ENCODE measurements at places on chromosomes 4 and X.
A peak's percentile ranks its signal among the peaks of the same experiment; 100 is the strongest.

DNA sequence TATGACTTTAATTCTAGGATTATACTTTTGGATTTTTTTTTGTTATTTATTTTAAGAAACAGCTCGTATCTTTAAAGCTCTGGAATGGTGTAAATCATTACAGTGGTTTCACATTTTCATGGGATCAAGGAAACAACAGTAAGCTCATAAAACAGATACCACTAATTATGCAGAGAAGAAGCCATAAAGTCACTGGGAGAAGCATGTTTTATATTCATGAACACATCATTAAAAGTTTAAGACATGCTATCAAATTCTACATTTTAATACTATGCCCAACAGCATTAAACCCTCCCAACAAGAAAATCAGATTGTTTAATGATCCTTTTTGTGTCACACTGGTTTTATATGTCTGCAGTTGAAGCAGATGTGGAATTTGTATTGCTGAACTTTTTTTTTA is 149.9 kb downstream of the FBXO8 start:
- DNase-seq = no peak

DNA sequence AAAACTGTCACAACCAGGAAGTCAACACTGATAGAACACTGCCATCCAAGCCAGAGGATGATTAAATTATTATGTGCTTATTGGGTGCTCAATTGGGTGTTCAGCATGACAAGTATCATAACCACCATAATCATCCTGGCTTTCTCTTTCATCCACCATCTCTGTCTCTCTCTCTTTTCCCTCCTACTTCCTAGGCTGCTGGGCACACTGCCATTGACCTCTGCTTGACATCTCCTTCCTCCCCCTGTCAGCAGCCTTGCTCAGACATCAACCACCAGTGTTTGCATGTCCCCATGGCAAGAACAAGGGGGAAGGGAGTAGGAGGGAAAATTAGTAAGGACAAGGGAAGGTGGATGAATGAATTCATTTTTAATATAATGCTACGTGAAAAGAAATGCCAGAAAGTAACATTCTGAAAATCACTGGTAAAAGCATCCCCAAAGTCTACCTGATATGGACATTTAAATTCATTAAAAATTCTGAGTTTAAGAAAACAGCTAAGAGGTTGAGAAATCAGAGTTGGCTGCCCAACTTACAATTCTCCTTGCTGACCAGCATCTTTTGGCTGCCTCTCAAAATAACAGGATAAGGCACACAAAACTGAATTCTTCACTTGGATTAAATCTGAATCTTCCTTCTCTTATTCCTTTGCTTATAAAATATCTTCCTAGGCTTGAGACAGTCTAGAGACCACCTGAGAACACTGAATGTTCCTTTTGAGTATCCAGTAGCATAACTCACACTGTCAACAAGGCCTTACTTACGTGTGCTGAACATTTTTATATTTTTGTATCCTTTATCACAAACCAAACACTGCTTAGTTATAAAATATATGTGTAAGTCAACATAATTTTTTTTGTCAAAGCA is 48.5 kb downstream of the SNCA start:
- no peak for DNase-seq

- DNase-seq = peak; percentile 72
Measured at GRCh38 chr4:10554694-10555093, 97.5 kb upstream of the ZNF518B start.

DNA sequence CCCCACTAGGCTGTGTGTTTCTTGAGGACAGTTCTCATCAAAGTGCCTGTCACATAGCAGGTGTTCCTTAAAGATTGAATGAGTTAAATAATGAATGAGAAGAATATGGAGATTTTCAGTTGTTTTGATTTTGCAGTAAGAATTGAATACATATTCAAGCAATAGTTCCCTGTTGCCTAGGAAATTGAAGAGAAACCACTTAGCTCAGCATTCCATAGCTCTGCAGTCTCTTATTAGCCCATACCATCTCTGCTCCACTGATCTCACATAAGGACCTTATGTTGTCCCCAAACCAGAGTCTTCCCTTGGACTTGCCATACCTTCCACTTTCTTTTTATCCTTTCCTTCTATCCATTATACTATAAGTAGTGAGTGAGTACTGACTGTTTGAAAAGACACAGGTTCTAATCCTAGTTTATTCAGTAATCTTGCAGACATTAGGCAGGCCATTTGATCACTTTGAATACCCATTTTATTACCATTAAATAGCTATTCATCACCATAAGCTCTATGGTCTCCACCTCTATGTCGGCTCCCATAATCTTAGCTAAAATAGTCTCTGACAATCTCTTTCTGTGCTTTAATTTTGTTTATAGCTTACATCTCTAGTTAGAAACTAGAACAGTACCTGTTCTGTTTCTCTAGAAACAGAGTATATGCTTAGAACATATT is 1059.6 kb upstream of the SLIT2 start:
- DNase-seq = no peak

- no peak for DNase-seq
Measured at GRCh38 chrX:39439906-39440798, 638.9 kb downstream of the MID1IP1 start.

DNA sequence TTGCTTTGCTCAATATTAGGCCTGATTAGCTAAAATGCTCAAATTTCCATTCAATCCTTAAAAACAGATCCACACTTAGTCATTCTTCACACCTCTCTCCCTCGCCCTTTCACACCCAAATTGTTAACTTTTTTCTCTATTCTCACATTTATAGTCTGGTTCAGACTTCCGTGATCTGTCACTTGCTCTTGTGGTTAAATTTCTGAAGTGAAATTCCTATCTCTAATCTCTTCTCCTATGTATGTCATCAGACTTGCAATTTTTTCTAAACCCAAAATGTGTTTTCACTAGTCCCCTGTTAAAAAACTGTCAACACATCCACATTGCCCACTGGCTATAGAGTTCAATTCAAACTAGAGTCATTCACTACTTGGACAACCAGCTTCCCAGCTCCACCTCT is 63.2 kb downstream of the SNCA start:
- no peak for DNase-seq

DNA sequence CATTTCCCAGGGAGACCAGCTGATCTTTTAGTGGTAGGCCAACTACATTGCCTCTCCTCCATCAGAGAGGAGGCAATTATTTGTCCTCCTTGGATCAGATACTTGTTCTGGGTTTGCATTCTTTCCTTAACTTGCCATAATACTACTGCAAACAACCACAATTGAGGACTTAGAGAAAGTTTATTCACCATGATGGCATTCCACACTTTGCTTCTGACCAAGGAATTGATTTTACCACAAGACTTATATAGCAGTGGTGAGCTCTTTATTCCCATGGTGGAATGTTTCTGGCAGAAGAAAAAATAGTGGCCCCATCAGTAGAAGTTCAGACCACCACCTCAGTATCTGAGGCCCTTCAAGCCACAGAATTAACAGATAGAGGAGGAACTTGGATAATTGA is 123.9 kb upstream of the PPP3CA start:
- DNase-seq = no peak

GRCh38 chr4:108531461-108531860 is 88.9 kb upstream of the RPL34 start:
- no peak for DNase-seq

DNA sequence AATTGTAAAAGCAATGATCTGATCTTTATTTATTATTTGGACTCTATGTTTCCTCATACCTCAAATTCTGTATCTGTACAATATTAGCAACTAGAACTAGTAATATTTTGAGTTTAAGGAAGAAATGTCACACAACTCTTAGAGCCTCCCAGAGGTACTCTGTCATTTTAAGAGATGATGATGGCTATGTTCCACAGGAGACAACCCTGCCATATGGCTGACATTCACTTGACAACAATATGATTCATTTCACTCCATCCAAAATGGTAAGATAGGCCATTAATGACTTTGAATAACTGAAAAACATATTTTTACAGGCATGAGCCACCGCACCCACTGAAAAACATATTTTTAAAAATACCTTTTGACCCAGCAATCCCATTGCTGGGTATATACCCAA is 190.3 kb downstream of the MAML3 start:
- no peak for DNase-seq

- DNase-seq = no peak
Measured at GRCh38 chrX:118551426-118551825, 55.8 kb downstream of the DOCK11 start.

- DNase-seq = no peak
Measured at GRCh38 chr4:73817341-73817740, 19.1 kb upstream of the CXCL6 start.

DNA sequence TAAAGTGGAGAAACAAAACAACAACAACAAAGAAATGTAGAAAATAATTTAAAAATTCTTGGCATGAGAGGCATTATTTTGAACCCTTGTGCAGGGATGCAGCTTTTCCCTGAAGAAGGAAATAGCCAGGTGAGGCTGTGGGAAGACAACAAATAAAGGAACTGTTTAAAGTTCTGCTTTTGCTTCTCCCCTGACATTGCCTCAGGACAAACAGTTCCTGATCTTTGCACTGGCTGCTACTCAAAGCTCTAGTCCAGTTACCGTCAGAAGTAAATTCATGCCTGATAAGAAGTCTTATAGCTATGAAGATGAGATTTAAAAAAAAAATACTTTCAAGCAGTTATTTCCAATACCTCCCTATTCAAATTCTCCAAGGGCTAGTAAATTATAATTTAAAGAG is 233.8 kb downstream of the IL15 start:
- DNase-seq = no peak

- no peak for DNase-seq
Measured at GRCh38 chrX:118212817-118213183, 96.2 kb upstream of the KLHL13 start.

GRCh38 chr4:158079661-158080060 is 93.2 kb downstream of the GASK1B start:
- no peak for DNase-seq

DNA sequence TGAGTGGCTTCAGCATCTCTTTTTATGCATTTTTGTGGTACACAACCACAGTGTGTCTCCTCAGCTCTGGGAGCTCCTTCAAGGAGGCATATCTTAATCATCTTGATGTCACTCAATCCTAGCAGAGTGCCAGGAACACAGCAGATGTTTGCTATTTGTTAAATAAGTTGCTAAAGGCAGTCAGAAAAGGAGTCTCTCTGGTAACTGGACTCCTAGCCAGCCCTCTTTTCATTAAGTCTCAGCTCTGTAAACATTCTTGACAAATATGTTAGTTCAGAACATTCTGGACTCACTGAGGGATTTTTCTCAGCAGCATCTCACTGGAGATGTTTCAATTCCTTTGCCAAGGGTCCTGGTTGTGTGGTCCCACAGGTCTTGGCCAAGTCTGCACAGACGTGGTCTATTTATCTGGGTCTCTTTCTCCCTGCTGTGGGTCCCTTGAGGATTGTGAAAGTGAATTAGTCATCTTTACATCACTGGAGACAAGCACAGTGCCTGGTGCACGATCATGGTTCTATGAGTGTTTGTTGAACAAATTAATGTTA is 20.3 kb upstream of the FAM9C start:
- DNase-seq = no peak

GRCh38 chr4:30630431-30630830 is 89.7 kb upstream of the PCDH7 start:
- DNase-seq = no peak

DNA sequence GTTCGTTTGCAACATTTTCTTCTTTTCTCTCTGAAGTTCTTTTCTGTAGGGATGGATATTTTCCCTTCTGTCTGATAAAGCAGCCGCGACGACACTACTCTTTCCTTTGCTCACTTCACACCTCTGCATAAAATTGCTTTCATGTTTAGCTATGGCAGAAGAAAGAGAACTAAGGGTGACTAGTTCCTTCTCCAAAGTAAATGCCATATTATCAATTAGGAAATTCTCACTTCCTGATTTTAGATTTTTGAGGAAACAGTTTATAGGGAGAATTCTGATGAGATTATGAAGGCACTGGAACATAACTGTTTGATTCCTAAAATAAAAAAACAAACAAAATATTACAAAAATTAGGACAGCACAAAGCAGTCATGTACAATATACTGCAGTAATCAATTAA is 29.2 kb downstream of the FANCB start:
- DNase-seq = no peak

DNA sequence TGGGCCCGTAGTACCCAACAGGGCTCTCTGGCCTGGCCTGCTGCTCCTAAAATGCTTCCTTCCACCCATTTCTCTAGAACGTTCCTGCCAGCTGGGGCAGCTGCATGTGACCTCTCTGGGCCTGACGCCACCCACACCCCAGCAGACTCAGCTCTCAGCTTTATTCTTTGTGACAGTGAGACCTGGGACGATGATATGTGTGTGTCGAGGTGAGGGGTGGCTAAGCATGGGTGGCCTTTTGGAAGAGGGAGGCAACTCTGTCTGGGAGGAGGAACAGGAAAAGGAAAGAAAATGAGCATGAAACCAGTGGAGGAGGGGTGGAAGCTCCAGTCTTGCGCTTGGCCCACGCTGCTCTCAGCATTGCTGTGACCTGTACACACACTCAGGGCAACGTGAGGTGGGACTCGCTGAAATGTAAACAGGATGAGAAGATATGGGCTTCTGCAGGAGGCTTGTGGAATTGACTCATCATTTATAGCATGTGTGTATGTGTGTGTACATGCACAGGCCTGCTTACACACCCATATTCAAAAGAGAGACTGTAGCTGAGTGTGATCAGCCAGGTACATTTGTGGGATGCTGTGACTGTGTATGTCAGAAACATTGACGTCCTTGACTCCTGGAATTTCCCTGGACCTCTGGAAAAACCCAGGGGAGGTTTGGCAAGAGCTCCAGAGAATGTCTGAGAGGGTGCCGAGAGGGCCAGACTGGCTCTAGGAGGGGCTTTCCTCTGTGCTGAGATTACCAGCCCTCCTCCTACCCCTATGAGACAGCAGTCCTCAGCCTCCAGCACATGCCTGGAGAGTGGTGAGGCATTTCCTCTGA is 137.9 kb downstream of the PJA1 start:
- DNase-seq = no peak

GRCh38 chr4:94882756-94883155 is 125.0 kb downstream of the BMPR1B start:
- DNase-seq = no peak

GRCh38 chr4:79679859-79680258 is 271.8 kb upstream of the GK2 start:
- no peak for DNase-seq

DNA sequence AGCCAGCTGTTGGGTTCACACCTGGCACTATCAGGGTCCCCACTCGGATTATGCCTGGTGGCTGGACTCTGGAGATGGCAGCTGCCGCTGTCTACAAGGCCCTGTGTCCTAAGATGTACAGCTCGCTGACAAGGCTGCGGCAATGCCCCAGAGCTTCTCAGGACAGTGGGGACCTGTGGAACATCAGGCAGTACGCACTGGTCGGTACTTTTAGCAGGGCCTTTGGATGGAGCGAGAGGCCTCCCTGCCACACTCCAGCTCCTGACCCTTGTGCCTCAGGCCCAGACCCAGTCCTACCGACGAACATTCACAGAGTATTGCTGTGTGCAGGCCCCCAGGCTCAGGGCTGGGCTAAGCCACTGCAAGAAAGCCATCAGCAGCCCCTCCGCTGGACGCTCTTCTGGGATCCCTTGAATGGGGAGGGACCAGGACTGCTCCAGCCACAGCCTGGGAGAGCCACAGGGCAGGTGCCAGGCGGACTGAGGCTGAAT is 45.7 kb upstream of the HMX1 start:
- peak; percentile 35 for DNase-seq

DNA sequence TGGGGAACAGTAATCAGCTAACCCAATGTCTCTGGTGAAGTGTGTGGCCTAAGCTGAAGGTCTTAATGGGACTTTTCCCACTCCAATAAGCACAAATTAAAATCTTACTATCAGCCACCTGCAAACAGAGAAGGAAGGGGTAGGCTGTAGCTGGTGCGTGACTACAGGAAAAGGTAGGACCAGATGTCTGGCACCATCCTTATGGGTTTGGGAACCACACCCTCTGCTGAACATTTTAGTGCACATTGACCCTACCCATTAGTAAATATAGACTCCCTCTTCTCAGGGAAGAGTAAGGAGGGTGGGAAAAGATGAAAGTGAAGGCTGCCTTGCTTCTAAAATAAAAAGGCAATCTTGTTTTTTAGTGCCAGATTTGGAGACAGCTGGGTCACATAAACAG is 602.8 kb downstream of the FAT4 start:
- no peak for DNase-seq

All from head of caudate nucleus (tissue), 42 donors.